ENCODE measurements at places on chromosomes 4 and X.

DNA sequence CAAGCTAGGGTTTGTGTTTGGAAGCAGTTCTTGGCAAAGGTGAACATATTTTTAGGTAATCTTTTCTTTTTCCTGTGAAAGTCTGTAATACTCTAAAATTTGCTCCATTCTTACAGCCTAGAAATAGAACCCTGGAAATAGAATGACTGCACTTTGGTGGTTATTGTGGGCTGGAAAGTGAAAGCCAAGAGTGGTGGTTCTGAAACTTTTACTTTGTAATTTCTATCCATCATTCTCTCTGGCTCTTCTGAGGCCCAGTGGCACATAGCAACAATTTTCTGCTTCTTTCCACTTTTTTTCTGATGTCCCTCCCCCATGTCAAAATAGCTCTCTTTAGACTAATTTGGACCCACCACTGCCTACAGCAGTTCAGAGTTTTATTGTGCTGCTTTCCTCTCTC lies 300.4 kb upstream of the RPS6KA3 start:
- DNase-seq: no peak

GRCh38 chr4:13496605-13497004 lies 12.5 kb upstream of the RAB28 start:
- no peak for DNase-seq

GRCh38 chrX:152904151-152905080 lies 6.5 kb downstream of the ZNF185 start:
- DNase-seq: peak; percentile 46

GRCh38 chr4:169147191-169147590 lies 123.6 kb downstream of the SH3RF1 start:
- peak; percentile 70 for DNase-seq

DNA sequence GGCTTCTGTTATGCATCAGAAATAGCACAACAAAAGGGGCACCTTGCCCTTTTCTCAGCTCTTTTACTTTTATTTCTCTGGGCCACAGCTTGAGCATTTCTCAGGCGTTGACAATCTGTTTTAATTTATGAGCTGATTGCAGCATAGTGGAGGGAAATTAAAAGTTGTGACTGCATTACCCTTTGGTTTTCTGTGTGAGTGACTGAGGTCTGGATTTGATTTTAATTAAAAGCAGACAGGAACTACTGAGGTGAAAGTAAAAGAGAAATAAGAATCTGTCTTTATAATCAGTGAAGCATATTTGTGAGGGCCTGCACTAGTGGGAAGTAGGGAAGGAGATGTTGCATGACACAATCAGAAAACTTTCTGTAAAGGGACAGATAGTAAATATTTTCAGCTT lies 43.4 kb upstream of the GEMIN8 start:
- DNase-seq: no peak

DNA sequence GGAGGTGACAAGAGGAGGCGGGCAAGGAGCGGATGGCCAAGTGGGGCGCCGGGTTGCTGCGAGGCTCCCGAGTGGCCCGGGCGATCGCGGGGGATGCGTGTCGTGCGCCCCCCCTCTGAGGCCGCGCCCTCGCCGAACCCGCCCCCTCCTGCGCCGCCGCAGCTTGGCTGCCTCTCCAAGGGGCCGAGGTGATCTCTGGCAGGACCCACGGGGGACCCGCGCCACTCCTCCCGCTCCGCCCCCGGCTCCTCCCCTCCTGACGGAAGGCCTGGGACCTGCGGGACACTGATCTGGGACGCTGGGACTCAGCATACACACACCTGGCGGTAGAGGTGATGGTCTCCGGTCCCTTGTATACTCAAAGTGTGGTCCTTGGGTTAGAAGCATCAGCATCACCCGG lies 21.9 kb upstream of the FAM47C start:
- no peak for DNase-seq

DNA sequence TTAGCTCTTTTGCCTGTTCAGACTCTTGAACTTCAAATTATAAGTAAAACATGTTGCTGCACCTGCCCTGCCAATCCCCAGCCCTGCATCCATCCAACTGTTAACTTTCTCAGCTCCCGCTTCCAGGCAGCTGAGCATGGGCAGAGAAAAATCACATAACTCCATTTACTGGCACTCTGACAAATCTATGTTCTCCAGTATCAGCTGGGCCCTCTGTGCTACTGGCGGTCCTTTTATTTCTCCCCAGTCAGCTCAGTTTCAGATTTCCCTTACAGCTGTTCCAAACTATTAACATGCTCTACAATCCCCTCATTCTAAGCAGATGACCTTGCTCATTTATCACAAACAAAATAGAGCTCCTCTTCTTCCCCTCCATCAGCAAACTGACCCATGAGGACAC lies 240.4 kb upstream of the TET2 start:
- DNase-seq: no peak

GRCh38 chr4:15563871-15564270 lies 91.3 kb downstream of the FBXL5 start:
- no peak for DNase-seq

DNA sequence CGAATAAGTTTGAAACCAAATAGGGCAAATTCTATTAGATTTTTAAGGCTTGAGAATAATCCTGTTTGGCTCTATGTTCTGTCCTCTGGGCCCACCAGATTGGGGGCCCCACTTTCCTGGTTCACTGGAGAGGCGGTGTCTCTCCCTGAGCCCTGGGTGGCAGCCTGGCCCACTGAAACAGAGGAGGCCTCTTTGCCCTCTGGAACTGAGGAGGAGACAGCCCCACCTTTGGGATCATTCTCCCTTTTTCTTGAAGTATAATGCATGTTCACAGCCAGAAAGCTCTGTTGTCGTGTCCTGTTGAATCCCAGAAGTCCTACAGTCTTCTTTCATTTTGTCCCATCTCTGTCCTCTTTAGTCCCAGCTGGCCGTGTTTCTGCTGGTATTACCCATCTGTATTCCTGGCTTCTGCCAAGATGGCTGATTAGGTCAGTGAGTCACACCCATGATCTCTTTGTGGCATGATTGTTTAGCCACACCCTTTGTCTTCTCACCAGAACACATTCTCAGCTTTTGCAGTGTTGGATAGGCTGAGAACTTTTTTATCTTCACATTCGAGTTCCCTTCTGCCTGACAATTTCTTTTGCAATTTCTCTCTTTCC lies 8.1 kb upstream of the TBC1D25 start:
- peak; percentile 26 for DNase-seq

DNA sequence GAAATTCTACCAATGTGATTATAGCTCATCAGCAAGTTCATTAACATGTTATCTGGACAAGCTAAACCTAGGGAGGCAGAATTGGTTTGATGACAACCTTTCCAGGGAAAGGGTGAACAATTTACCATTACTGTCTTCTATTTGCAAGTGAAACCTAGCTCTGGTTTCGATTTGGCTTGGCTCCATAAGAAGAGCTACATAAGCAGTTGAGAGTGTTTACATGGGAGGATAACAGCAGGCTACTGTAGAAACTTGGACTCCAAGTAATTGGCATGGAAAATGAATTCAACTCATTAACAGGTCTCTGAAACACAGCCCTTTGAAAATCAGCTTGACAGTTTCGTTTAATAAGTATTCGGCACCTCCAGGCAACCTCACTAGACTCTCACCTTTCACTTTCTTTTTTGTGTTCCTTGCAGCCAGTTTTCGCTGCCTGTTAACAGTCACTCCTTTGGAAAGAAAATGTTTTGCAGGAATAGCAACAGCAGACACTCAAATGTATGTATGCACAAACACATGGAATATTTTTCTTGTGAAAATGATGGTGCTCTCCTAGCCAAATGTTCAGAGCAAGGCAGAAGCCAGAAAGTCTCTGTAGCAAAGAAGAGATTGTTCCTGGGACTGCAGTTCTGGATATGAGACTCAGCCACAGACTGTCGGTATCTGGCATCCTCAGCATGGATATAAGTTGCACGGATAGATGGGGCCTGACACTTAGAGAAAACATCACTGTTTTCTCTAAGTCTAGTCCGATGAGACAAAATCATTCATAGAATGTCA lies 27.5 kb downstream of the POU3F4 start:
- DNase-seq: peak; percentile 8

GRCh38 chr4:16916719-16917337 lies 18.4 kb upstream of the LDB2 start:
- DNase-seq: peak; percentile 66

GRCh38 chrX:53718073-53718472 lies 31.6 kb upstream of the HUWE1 start:
- no peak for DNase-seq

DNA sequence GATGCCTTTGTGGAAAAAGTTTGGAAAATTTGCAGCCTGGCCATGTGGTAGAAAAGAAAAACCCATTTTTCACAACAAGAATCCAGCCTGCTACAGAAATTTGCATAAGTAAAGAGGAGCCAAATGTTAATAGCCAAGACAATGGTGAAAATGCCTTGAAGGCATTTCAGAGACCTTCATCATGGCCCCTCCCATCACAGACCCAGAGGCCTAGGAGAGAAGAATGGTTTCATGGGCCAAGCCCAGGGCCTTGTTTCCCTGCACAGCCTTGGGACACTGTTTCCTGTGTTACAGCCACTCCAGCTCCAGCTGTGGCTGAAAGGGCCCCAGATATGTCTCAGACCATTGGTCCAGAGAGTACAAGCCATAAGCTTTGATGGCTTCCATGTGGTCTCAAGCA lies 101.4 kb upstream of the LINC00632 start:
- no peak for DNase-seq

DNA sequence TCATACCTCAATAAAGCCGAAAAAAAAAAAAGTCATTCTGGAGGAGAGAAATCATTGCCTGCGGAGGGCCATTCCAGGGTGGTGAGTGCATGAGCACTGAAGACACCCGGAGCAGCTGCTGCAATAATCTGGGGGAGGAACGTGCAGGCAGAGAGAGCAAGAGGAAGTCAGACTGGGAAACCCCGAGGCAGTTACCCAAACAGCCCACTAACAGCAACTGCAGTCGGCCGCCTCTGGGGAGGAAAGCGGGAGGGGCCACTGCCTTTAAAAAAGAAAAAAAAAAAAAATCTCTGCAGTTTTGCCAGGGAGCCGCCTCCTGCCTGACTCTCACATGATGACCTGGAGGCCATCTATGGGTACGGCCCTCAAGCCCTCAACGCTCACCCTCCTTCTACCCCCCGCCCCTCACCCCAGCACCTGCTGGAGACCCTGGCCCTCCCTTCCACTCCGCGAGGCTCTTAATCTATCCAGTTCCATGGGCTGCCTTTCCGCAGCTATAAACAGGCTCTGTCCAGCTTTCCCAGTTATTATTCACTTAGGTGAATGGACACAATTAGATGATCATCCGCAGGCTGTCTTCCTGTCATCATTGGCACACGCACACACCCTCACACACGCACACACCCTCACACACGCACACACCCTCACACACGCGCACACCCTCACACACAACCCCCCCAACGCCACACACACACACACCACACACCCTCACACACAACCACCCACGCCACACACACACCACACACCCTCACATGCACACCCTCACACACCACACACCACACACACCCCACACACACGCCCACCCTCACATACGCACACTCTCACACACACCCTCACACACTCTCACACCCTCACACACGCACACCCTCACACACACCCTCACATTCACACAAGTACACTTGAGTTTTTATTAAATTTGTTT lies 3.4 kb upstream of the AVPR2 start:
- DNase-seq: peak; percentile 69
